ENCODE measurements at places on chromosomes 2 and 18.

- no peak for DNase-seq
These were observed 25.7 kb downstream of the SGPP2 start for GRCh38 chr2:222450021-222450420.

GRCh38 chr18:51248685-51249084, 51.2 kb upstream of the MEX3C start:
- DNase-seq: no peak

- DNase-seq: no peak
These were observed 1142.0 kb upstream of the PIK3C3 start for GRCh38 chr18:40812981-40813515.

DNA sequence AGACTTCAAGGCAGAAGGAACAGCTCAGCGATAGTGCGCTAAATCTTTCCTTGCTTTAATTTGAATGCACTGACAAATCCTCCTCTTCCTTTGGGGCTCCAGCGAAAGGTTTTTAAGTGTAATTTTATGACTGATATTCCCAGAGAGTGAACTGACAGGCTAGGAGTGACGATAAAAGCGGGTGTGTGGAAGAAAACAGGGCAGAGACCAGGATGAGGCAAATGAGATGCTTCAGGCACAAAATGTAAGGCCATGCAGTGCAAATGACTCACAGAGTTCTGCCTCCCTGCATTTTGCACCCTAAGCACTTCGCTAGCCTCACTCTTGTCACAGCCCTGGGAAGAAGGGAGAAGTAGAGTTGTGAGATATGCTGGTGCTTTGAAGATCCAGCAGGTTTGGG, 14.7 kb downstream of the KLHL23 start:
- no peak for DNase-seq
